Stimulated activated CD8-positive, alpha-beta memory T cell treated with anti-CD3 and anti-CD28 coated beads, Interleukin-7, amount 100 ng/mL, for 4 hours (primary cell): ENCODE measurements at places on chromosomes 6 and 20.

- DNase-seq, result no peak
Observed at GRCh38 chr6:104537180-104537579, 322.5 kb downstream of the HACE1 start.

GRCh38 chr6:143536866-143537691 is 25.6 kb upstream of the FUCA2 start:
- DNase-seq, result no peak

DNA sequence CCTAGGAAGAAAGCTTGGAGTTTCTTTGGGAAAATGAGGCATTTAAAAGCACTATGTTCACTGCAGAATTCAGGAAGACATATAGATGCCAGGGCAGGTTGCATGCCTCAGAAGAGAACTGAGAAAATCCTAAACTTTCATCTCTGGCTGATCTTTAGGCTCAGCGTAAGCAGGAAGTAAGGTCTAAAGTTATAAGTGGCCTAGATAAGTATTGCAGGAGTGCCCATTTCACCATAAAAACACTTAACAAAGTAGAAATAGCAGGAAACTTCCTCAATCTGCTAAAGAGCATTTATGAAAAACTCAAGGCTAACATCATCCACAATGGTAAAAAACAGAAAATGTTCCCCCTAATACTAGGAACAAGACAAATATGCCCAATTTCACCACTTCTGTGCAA is 320.3 kb downstream of the BMP2 start:
- DNase-seq, result no peak

GRCh38 chr6:49868951-49869529 is 2.7 kb upstream of the CRISP1 start:
- DNase-seq, result no peak

DNA sequence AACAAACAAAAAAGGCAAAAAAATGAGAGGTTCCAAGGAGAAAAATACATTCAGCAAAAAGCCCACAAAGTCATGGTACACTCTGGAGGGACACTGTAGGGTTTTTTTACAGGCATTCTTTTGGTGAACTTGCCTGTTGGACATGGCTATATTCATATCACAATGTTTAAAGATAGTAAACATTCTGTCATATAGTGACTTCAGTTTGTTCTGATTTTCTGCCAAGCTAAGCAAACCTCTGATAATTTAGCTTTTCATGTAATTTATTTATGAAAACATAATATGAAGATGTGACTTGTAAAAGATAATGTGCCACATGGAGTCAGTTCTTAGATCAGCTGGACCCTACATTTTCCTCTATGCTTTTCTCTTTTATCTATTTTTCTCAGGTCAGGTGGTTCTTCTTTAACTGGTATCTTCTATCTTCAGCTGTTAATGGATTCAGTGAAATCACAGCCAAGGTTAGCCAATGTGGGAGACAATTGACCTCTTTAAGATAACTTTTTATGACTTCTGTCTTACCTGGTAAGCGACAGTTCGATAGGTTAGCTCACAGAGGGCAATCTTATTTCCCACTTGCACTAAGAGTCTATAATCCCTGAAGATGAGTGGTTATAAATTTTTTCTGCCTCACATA is 87.9 kb downstream of the ADGRB3 start:
- DNase-seq, result no peak

DNA sequence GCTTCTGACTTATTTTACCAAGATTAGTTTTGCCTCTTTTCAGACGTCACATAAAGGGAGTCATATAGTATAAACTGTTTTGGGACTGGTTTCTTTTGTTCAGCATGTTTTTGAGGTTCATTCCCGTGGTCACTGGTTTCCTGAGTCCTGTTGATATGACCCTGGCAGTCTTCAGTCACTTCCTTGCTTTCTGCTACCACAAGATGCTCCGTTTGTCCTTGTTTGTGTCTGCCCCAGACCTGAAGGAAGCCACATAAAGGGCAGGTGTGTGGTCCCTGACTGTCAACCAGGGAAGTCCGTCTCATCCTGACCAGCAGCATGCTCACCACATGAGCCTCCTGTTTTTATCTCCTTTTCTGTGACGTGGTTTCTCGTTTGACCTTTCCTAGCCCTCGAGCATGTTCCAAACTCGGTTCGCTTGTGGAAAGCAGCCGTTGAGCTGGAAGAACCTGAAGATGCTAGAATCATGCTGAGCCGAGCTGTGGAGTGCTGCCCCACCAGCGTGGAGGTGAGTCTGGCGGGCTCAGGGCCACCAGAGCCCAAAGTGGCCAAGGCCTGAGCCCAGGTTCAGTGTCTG is 26.1 kb upstream of the C20orf204 start:
- no peak for DNase-seq

- DNase-seq, result no peak
Observed at GRCh38 chr6:116783852-116784251, 18.3 kb upstream of the FAM162B start.

- peak; percentile 8 for DNase-seq
Observed at GRCh38 chr20:63183422-63184146, 32.3 kb downstream of the YTHDF1 start.

DNA sequence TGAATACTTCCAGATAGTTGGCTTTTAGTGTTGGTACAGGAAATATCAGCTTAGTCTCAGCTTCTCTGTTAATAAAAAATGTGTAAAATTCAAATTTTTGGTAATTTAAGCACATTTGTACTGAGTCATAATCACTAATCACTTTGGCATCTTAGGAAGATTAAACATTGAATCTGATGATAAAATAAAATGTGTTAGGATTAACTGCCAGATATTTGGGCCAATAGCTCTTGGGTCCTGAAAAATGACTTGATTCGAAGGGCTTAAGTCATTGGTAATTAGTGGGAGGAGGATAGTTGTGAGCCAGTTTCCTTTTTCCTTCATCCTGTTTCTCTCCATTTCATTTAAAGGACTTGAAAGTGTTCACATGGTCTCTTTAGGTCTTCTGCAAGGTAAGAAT is 426.1 kb downstream of the RFPL4B start:
- no peak for DNase-seq

GRCh38 chr20:49501917-49502316 is 19.4 kb upstream of the KCNB1 start:
- DNase-seq, result no peak

GRCh38 chr20:45890077-45890984 is 677 bp downstream of the NEURL2 start:
- DNase-seq, result peak; percentile 33

- no peak for DNase-seq
Observed at GRCh38 chr6:113690281-113691259, 166.6 kb upstream of the MARCKS start.

DNA sequence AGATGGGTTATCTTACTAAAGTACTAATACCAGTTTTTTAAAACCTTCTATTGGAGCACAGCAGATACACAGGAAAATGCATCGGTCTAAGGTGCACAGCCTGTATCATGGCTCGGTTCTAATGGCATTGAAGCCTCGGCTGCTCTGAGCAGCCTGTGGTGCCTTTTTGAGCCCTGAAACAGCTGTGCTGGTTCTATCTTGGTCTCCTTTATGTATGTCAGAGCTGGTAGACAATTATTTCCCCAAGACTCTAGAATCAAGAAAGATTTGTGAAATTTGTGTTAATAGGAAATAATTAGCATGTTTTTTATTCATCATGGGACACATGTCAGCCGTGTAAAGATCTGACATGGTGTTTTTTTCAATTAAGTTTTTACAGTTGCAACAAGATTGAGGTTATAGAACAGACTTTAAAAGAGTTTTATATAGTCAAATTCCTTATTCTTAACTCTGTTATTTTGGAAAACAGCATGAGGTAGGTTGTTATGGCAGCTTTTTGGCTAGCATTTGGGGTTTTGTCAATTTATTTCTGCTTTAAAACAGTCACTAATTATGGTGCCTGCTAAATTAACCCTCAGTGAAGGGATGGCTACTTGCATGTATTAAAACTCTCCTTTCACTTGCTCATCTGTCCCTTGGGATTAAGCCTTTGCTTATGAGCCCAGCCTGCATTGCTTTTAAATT is 40.3 kb upstream of the C20orf144 start:
- no peak for DNase-seq

- no peak for DNase-seq
Observed at GRCh38 chr6:134701301-134701700, 248.6 kb downstream of the ALDH8A1 start.

GRCh38 chr20:35953387-35954199 is 709 bp downstream of the SCAND1 start:
- peak; percentile 35 for DNase-seq

DNA sequence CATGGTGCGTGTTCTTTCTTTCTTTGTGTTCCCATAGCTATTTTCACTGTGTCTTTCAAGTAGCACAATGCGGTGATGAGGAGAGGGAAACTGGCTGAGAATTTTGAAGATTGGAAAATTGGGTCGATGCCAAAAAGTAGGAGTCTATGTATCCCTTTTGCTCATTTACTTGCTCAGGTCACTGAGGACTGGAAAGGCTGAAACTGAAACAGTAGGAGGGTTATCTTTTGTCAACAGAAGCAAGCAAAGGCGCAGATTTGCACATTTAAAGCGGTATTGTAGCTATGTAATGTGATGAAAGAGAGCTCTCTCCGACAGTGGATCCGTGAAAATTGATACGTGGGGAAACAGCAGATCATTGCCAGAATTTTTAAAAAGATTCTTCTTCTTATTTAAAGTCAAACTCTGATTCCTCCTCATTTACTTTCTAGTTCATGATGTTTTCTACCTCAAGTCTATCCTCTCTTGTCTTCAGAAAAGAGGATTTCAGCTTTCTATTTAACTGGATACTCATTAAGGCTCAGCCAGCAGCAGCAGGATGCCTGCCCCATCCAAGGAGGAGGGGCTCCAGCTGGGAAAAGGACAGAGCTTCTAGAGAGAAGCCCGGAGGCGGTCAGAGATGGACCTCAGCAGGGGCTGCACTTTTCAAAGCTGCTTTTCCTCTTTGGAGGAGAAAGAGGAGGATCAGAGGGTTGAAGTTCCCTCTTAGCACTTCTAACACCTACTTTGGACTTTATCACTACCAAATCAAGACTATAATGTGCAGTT is 15.9 kb upstream of the FYN start:
- DNase-seq, result no peak

DNA sequence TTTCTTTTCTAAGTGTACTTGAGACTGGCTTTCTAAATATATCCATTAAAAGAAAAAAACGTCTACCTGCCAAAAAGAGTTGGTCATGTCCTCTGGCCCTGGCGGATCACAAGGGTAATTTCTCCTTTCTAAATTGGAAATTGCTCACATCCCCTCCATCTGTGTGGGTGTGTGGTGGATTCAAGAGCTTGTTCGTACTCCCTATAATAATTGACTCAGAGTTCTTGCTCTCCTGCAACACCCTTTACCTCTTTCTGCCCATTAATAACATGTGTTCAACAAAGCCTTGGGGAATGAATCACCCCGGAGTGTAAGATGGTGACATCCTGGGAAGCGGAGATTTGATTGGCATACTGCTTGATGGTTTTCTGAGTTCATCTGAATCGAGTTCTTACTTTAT is 263.8 kb downstream of the ALDH8A1 start:
- no peak for DNase-seq

- DNase-seq, result no peak
Observed at GRCh38 chr6:129637340-129638054, 72.5 kb downstream of the ARHGAP18 start.

DNA sequence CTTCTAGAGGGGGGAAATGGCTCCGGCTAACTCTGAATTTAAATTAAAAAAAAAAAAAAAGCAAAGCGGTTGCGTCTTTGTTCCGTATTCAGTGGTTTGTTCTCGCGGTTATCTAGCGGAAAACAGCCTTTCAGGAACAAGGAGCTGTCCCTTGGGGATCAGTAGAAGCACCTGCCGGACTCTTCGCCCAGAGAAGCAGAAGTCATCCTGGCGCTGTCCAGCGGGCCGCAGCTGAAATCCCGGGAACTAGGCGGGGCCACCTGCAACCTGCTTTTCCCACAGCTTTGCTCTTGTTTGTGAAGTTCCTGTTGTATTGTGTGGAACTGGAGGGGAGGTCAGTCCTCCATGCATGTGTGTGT is 43.9 kb upstream of the GJE1 start:
- DNase-seq, result no peak

GRCh38 chr6:107815846-107816245 is 8.3 kb downstream of the SCML4 start:
- no peak for DNase-seq

DNA sequence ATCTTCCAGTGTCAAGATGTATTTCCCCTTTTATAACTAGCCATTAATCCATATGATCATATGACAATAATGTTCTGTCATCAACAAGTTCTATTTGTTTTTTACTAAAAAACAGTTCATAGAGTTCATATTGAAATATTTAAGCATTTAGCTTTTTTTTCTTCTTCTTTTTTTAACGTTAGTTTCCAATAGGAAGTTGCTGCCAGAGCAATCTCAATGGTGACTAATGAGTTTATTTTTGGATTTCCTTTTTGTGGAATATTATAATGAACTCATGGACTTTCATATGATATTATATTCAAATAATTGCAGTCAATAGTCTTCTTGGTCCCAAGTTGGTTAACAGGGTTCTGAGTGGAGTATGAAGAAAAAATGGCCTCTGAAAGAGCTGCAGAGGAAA is 343.3 kb downstream of the BCKDHB start:
- no peak for DNase-seq

DNA sequence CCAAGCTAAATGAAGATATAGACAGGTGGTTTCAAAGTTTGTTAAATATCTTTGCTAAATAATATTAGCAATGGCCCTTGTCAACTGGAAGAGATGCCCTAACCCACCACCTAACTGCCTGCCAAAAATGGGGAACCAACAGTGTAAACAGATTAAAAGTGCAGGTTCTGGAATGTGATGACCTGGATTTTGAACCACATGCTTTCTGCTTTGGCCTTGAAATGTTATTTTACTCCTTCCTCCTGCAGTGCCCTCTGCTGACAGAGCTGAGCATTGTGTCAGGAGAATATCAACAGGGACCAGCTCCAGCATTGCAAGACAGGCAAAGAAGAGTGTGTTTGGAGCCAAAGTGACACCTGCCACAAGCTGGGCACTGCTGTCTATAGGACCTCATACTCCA is 226.6 kb downstream of the MYLK4 start:
- no peak for DNase-seq

GRCh38 chr20:36147690-36148089 is 6.8 kb upstream of the EPB41L1 start:
- no peak for DNase-seq

GRCh38 chr20:56788041-56788670 is 159.1 kb downstream of the TFAP2C start:
- no peak for DNase-seq

DNA sequence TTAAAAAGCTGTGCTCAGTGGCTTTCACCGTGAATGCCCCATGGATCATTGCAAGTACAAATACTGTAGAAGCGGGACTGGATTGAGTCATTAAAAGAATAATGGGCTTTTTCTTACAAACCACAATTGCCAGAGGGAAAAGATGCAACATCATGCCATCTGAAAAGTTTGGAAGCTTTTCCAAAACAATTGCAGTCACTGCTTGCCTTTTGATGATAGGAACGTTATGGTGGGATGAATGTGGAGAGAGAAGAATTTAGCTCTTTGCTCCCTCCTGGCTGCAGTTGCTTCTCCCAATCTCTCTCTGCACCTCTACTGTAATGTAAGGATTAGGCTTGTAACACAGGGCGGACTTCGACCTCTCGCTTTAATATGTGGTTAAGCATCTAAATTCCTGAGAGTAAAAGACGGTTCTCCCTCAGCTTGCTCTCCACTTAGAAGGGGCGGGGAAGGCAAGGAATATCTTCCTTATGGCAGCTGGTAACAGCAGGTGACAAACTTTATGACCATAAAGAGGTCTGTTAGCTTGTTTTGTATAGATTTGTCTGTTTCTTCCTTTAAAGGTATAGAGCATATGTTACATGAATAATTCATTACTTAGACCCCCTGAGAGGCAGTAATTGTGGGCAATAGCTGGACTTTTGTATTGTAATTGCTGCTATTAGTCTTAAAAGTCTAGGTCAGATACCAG is 376.1 kb downstream of the UTRN start:
- DNase-seq, result no peak
